ENCODE measurements at places on chromosomes 1 and 21.
A peak's percentile ranks its signal among the peaks of the same experiment; 100 is the strongest.

DNA sequence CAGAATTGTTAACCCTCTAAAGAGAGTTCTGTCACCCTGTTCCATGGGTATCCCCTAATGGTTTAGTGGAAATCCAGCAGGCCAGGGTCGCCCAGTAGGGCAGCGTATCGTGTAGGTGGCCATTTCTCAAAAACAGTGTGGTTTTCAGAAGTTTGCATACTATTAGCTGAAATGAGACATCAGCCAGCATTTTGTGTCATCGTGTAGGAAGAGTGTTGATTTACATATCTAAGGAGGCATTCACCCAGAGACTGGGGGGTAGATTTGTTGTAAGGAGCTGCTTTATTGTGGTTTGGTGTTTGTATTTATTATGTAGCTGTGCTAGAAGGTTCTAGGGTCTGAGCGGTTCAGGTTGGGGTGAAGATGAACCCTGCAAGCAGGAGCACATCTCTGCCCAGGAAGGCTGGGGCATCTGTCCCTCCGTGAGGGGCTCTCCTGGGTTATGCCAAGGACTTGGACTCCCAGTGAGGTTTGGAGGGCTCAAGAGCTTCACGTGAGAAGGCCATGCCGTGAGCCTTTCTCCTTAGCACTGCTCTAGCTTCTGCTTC, 174.4 kb downstream of the PGBD5 start:
- no peak for DNase-seq

DNA sequence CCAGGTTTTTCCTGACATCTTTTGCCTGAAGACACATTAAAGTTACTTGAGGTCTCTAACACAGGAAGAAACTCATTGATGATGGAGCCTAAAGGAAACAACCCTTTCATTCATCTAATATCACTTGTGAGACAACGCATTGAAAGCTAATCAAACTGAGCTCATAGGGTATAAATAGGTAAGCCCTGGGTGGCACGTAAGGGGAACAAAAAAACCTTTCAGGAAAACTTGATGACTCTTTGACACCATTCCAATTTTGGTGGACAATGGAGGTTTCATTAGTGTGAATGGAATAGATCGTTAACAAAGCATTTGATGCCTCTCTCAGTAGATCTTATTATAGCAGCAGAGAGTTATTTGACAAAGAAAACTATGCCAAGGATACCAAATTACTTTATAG, 80.7 kb upstream of the DUSP10 start:
- no peak for DNase-seq

DNA sequence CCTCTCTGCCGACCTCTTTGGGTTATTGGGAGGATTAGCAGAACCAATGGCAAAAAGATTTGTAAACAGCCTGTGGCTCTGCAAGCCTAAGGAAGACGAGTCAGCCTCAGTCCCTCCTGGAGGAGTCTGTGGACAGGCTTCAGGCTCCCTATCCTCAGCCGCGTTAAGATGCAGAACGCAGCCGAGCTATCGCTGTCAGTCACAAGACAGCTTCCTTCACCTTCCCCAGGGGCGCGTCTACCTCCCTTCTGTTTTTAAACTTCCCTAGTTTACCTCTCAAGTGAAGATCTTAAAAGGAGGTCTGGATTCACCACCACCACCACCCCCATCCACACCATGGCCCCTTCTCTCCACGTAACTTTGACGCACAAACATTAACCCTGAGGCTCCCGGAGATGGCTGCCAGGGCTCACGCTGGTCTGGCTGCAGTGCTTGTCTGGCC, 738 bp downstream of the CAMK1G start:
- DNase-seq = peak; percentile 41

GRCh38 chr1:234536741-234537140, 57.8 kb upstream of the TARBP1 start:
- no peak for DNase-seq

GRCh38 chr21:17045214-17045853, 467.5 kb upstream of the CXADR start:
- no peak for DNase-seq

- no peak for DNase-seq
Measured at GRCh38 chr21:45637883-45638282, 5.6 kb upstream of the PCBP3 start.

- no peak for DNase-seq
Measured at GRCh38 chr1:161196521-161197451, 2.1 kb downstream of the ADAMTS4 start.

DNA sequence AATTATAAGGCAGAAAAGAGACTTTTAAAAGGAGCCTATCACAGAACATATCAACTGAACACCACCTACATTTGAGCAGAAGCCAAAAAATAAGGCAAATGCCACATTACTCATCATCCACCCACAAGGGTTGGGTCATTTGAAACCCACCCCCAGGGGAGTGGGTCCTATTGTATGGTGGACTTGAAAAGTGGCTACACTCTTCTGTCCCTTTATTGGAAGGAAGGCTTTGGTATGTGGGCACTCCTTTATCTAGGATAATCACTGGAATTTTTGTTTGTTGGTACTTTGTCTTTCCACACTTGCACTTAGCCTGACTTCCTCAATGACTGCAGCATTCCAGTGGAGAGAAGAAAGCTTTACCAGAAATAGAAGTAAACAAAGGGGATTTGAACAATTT, 157.2 kb upstream of the COL11A1 start:
- no peak for DNase-seq

GRCh38 chr1:109492779-109493178, 1.1 kb upstream of the CYB561D1 start:
- DNase-seq = no peak

DNA sequence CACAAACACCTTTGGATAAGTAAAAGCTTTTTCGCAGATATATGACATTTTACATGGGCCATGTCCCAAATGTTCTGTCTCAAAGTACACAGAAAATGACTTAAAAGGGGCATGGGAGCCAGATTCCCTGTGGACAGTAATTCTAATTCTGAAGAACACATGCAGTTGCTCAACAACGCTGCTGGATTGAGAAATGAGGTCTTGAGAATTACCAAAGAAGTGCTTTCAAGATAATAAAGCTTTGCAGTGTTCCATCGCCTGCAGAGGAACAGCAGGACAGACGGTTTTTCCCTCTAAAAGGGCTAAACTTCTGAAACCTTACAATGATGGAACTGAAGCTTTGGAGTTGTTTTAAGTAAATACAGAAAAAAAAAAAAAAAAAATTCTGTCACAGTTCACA, 55.3 kb upstream of the HSPA13 start:
- no peak for DNase-seq

DNA sequence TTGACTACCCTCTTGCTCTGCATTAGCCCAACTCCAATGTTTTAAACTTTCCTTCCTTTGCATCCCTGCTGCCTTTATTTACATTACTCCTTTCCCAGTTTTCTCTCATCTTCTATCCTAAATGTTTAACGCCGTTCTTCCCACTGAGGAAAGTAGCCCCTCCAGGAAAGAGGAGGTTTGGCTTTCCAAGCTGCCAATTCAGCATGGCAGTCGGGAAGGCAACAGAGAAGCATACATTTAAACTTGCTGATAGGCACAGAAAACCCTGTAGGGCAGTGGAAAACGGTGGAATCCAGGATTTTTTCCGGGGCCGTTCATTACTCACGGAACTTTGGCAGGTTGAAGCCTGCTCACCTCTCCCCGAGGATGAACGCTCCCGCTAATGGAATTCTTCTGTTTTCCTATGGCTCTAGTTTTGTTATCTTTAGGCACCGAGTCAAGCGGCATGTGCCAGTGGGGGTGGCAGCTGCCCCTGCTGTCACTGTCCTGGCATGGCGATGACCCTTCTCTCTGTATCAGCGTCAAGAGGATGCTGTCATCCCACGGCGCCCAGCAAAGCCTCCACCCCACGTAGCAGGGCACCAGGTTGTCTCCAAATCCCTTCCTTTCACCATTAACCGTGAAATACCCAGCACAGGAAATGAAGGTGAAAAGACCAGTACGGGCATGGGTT, 48.3 kb downstream of the ZBTB18 start:
- DNase-seq = no peak

DNA sequence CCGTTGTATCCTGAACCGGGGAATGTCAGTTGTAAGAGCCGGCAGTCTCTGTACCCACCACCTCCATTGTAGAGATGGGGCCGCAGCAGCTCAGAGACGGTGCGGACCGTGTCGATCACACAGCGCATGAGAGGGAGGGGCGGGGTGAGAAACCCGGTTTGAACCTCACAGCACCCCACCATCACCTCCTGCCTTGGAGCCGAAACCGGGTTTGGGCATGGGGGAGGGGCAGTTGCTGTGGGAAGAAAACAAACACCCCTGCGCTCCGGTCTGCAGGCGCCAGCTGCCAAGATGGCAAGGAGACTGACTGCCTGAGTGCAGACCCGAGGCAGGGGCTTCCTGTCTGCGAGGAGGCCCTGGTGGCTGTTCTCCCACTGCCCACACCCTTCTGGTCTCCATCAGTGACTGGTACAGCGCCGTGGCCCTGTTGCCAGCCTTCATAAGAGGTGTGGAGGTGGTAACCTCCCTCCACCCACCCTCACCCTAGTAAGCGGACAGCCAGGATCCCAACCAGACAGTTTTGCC, 69.2 kb upstream of the SSBP3 start:
- no peak for DNase-seq

DNA sequence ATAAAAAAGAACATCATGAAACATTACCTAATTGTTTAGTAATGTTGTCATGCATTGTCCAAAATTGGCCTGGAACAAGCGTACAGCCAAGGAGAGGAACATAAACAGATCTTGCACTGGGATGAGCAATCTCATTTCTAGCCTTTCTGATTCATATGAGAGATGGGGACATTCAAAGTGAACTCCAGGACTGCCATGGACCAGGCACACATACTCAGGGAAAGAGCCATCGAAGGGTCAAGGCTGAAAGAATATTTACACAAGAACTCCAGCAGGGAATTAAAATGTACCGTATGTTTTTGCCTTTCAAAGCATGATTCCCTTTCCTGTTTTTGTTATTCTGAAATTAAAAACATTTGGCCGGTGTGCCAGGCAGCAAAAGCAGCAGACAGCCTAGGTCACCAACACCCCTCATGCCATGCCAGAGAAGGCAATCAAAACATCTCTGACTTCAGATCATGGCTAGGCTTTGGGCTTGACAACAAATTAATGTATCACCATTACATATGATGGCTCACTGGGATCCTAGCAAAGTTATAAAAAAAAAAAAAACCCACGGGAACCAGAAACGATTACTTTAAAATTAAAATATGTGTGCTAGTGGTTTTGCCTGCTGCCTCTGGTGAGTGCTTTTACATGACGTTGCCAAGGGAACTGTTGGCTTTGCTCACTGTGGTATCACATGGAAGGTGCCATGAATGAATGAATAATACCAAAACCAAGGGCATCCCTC, 159.8 kb downstream of the TGFBR3 start:
- DNase-seq = no peak

DNA sequence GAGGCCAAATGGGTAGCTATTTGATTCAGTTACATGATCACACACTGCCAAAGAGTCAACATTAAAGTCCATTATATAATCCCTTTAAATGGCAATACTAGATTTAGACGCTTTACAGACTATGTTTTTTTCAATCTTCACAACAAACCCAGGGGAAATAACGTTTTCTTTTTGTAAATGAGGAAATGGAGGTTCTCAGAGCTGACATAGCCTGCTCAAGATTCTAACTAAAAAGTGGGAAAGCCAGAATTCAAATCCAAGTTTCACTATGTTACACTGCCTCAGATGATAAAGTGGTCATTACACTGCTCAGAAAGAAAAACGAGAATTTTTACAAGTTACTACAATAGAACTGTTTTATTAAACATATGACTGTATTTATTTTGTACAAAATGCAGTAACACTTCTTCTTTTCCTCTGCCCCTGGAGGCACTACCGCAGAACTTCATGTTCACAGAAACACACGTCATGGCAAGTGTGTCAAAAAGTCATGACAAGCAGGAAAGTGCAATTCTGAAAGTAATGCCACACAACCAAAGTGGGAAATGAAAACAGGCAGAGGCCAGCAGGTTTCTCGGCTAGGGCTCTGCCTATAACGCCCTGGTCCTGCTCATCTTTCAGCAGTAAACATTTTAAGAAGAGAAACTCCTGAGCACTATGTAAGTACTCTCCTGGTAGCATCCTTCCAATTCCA, 19.0 kb downstream of the THEMIS2 start:
- DNase-seq = no peak
